ENCODE measurements at places on chromosomes 13 and 19. TPM values are rescaled to one million over a fixed set of nuclear protein-coding genes. Genes with fewer than 3 reads are reported as not detected.

EDNRB gene
- total RNA-seq, result 72.7 TPM

GNA15 gene
- total RNA-seq, result 28.5 TPM

GMIP gene
- 25.0 TPM for total RNA-seq

DCT gene
- 0.42 TPM for total RNA-seq

DNA sequence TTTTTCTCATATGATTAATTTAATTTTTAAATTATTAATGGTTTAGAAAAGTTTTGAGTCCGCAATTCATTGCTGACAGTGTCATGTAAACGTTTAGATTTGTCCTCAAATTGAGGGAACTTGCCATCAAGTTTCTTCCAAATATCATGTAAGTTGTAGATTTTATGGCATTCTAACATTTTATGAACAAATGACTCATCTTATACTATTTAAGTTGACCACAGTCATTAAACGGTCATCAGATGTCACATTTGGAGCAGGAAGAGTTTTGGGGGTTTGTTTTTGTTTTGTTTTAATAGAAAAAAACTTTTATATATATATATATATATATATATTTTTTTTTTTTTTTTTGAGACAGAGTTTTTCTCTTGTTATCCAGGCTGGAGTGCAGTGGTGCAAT is 4.3 kb downstream of the ZNF114 start:
- no peak for DNase-seq

- DNase-seq, result no peak
These were observed 707.1 kb upstream of the SPRY2 start for GRCh38 chr13:81048026-81048461.

- no peak for DNase-seq
These were observed 31.7 kb upstream of the KCTD4 start for GRCh38 chr13:45232591-45232990.

ELSPBP1 gene
- total RNA-seq, result not detected

NR2C2AP gene
- 24.1 TPM for total RNA-seq

DNA sequence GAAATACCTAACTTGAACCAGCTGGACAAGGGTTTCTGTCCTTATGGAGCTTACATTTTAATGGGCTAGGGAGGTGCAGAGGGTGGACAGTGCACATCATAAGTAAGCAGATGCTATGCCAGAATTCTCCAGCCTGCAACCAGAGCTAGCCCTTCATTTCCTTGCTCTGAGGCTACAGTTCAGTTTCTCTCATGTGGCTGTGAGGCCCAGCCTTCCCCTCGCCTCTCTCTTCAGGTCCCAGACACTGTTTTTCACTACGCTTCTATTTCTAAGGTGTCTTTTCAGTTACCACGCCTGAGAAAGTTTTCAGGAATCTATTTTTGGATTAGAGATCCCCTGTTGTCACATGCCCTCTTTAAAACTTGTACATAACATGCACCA is 141.9 kb downstream of the PCCA start:
- no peak for DNase-seq

- DNase-seq, result no peak
These were observed 339.9 kb downstream of the SLC7A1 start for GRCh38 chr13:29255567-29255966.
